Effector memory CD4-positive, alpha-beta T cell (primary cell): ENCODE measurements at places on chromosomes 7 and 10.

DNA sequence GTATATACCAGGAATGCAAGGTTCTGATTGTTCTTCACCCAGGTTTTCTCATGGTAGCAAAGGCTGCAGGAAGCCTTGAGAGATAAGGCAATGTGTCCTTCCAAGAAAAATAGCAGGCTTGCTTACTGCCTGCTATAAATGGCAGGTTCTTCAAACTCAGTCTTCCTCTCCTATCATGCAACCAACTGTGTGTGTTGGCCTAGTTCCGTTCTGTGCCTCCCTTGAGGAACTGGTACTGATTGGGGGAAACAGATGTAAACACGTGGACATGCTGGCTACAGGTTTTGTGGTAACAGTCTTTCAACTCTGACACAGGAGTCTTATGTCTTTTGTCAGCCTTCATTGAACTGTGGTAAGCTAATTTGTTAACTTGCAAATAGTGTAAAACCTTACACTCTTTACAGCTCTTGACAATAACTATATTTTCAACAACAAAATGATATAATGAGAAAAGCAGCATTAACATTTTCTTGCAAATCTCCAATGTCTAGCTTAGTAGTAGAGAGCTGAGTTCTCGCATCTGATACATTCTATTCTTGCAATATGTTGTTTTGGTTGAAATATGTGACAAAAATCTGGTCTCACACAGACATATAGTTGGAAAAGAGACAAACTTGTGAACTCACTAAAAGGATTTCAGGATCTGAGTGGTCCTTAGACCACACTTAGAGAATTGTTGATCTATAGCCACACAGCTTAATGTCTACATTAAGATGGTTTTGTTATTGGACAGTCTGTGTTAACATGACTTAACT lies 54.7 kb upstream of the LSM8 start:
- no peak overlapping the region for H3K4me3 ChIP-seq
- H3K27me3 ChIP-seq, result no peaks in the 10 kb centered on the region
- no peaks in the 10 kb centered on the region for H3K36me3 ChIP-seq

- DNase-seq, result no peak
- no peaks in the 10 kb centered on the region for H3K27me3 ChIP-seq
- H3K4me3 ChIP-seq, result no peak overlapping the region
- H3K27ac ChIP-seq, result no peak overlapping the region
- H3K36me3 ChIP-seq, result no peaks in the 10 kb centered on the region
- no peaks in the 10 kb centered on the region for H3K4me1 ChIP-seq
These were observed 77.0 kb upstream of the GPR22 start for GRCh38 chr7:107392830-107393229.

- no peak overlapping the region for H3K4me3 ChIP-seq
- peaks cover 17% of the 10 kb centered on the region for H3K4me1 ChIP-seq
- no peaks in the 10 kb centered on the region for H3K36me3 ChIP-seq
- no peak for DNase-seq
- H3K27ac ChIP-seq, result no peak overlapping the region
These were observed 2.1 kb upstream of the ADD3 start for GRCh38 chr10:110005719-110006118.

DNA sequence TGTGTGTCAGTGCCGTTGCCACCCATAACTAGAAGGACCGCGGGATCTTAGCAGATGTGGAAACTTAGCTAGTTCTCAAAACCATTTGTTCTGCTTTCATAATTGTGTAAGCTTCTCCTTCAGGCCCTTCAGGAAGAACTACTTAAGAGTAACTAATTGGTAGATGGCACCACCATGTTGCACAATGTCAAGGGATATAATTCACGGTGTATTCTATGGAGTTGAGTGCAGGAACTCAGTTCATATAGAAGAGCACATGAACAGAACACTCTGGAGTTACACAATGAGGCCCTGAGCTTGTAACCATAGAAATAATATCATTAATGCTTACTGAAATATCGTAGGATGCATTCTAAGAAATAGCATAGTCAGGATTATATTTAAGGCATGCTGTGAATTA lies 126.5 kb upstream of the GAD2 start:
- H3K4me1 ChIP-seq, result no peaks in the 10 kb centered on the region
- H3K4me3 ChIP-seq, result no peak overlapping the region
- no peak overlapping the region for H3K27ac ChIP-seq

DNA sequence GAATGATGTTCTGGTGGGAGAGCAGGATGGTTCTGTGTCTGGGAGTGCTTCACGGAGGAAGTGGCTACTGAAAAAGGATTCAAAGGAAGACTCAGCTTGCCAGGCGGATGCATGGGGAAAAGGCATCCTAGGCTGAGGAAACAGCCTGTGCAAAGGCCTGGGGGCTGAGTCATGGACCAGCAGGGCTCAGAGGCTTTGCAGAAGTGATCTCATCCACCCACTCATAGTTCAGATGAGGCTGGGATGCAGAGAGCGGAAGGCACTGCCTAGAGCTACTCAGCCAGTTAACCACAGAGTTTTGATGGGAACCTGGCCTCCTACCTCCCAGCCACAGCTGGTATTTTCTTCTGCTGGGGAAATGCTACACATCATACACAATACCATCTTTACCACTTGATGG lies 15.8 kb upstream of the ADAMTS14 start:
- no peaks in the 10 kb centered on the region for H3K4me1 ChIP-seq
- DNase-seq, result no peak
- H3K36me3 ChIP-seq, result no peaks in the 10 kb centered on the region
- no peaks in the 10 kb centered on the region for H3K27me3 ChIP-seq
- no peak overlapping the region for H3K4me3 ChIP-seq
- no peak overlapping the region for H3K27ac ChIP-seq

DNA sequence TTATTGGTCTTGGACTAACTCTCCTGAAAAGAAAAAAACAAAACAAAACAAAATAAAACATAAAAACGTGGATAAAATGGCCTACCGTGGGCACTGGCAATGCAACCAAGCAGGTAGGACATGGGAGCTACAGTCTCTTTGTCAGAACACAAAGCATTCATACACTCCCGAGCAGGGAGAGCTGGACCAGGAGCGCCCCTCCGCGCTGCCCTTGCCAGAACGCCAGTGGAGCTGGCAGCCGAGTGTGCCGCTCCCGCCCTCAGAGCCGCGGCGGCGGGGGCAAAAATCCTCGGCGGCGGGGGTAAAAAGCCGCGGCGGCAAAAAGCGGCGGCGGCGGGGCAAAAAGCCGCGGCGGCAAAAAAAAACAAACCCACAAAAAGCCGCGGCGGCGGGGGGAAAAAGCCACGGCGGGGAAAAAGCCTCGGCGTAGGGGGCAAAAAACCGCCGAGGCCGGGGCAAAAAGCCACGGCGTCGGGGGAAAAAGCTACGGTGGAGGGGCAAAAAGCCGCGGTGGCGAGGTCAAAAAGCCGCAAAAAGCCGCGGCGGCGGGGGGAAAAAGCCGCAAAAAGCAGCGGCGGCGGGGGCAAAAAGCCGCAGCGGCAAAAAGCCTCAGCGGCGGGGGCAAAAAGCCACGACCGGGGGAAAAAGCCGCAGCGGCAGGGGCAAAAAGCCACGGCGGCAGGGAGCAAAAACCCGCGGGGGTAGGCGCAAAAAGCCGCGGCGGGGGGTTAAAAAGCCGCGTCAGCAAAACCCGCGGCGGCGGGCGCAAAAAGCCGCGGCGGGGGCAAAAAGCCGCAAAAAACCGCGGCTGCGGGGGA lies 418.1 kb downstream of the ZNF716 start:
- no peak for DNase-seq
- no peaks in the 10 kb centered on the region for H3K36me3 ChIP-seq
- H3K27me3 ChIP-seq, result no peaks in the 10 kb centered on the region
- no peak overlapping the region for H3K27ac ChIP-seq
- H3K4me1 ChIP-seq, result no peaks in the 10 kb centered on the region

- DNase-seq, result no peak
- H3K4me1 ChIP-seq, result peaks cover 58% of the 10 kb centered on the region
- peaks cover 76% of the 10 kb centered on the region for H3K27me3 ChIP-seq
These were observed 168.3 kb downstream of the UBE2H start for GRCh38 chr7:129784437-129784782.

DNA sequence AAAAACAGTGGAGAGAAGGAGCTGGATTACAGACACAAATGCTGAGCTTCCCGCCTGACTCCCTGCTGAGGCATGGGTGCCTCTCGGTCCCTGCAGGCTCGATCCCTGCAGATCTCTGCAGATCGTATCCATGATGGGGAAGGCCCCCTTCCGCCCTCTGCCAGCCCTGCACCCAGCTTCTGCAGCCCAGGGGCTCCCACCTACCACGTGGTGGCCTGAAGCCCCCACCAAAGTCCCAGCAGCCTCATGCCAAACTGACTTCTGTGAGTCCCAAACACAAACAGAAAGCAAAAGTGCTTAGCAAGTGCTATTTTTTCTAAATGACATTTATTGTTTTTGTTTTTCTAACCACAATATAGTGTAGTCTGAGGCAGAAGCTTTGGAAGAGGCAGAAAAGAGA lies 127.1 kb upstream of the CHST15 start:
- no peak overlapping the region for H3K4me3 ChIP-seq
- H3K36me3 ChIP-seq, result no peaks in the 10 kb centered on the region
- H3K27me3 ChIP-seq, result no peaks in the 10 kb centered on the region
- no peak overlapping the region for H3K27ac ChIP-seq
- H3K4me1 ChIP-seq, result no peaks in the 10 kb centered on the region
- DNase-seq, result no peak

GRCh38 chr10:13536674-13537366 lies 8.0 kb upstream of the BEND7 start:
- H3K4me1 ChIP-seq, result no peaks in the 10 kb centered on the region
- H3K4me3 ChIP-seq, result no peak overlapping the region
- no peak for DNase-seq
- peaks cover 6% of the 10 kb centered on the region for H3K27me3 ChIP-seq
- H3K27ac ChIP-seq, result no peak overlapping the region

- no peak overlapping the region for H3K27ac ChIP-seq
- DNase-seq, result no peak
- no peak overlapping the region for H3K4me3 ChIP-seq
- H3K36me3 ChIP-seq, result no peaks in the 10 kb centered on the region
- no peaks in the 10 kb centered on the region for H3K4me1 ChIP-seq
These were observed 81.1 kb downstream of the PALS2 start for GRCh38 chr7:24654305-24654704.

GRCh38 chr7:146636581-146636980 lies 520.0 kb downstream of the CNTNAP2 start:
- no peaks in the 10 kb centered on the region for H3K4me1 ChIP-seq
- no peak for DNase-seq
- no peak overlapping the region for H3K4me3 ChIP-seq

- H3K27ac ChIP-seq, result peak overlapping the region; percentile 22
- H3K4me1 ChIP-seq, result peaks cover 56% of the 10 kb centered on the region
- H3K27me3 ChIP-seq, result no peaks in the 10 kb centered on the region
- peak overlapping the region; percentile 18 for H3K4me3 ChIP-seq
These were observed 219.3 kb upstream of the PRSS58 start for GRCh38 chr7:142477079-142477651.

DNA sequence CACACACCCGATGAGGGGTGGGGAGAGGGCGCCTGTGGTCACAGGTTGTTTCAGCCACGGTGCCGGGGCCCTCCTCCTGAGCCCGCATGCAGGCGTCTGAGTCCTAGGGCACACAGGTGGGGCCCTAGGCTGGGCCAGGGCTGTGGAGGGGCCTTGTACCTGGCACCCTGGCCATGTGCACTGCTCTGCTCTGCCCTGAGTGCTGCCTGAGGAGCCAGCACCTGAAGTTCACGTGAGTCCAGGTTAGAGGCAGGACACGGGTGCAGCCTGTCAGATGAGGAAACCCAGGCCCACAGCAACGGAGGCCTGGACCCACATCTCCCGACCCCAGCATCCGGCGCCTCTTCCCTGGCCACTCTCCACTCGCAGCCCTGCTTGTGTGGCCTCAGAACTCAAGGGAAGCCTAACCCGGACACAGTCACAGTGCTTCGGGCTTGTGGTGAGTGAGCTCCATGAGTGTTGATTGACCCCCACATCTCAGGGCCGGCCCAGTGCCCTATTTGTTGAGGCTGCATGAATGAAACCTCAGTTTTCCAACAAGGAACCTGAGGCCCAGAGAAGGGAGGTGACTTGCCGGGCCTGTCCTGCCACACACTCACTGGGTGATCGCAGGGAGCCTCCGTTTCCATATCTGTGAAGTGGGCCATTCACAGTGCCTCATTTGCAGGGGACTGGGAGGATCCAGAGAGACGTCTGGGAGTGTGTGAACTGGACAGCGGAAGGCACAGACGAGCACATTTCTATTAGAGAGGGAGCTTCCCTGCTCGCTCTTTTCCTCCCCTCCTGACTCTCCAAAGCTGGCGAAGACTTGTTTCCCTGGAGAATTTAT lies 39.6 kb downstream of the PPIF start:
- H3K4me1 ChIP-seq, result no peaks in the 10 kb centered on the region
- H3K36me3 ChIP-seq, result no peaks in the 10 kb centered on the region
- no peak overlapping the region for H3K4me3 ChIP-seq
- no peak overlapping the region for H3K27ac ChIP-seq
